ENCODE measurements at places on chromosomes 3 and 15.

GRCh38 chr3:45272828-45273470 lies 46.9 kb upstream of the TMEM158 start:
- no peak for DNase-seq

GRCh38 chr3:29373131-29373680 lies 92.3 kb downstream of the RBMS3 start:
- peak; percentile 89 for DNase-seq

DNA sequence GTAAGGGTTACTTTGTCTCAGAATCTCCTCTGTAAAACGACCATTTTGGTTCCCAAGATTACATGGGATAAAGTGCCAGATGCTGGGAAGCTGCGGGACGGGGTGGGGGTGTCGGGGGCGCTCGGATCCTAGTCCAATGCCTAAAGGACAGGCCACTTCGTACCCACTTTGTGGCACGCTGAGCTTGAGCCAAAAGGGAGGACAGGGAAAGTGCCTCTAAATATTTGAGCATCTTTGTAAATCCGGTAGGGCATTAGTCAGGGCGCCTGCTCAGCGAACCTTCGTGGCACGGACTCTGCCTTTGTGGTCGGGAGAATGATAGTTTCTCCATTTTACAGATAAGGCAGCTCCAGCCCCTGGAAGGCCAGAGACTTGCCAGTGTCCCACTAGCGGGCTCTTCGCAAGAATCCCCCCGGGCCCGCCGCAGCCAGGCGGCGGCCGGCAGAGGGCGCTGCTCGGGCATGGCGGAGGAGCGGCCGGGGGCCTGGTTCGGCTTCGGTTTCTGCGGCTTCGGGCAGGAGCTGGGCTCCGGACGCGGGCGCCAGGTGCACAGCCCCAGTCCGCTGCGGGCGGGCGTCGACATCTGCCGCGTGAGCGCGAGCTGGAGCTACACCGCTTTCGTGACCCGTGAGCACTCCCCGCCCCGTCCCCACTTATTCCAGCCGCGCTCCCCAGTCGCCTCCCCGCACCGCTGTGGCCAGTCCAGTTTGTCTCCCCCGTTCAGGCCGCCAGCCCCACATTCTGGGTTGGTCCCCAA lies 1.8 kb downstream of the RCCD1 start:
- DNase-seq, result peak; percentile 65

DNA sequence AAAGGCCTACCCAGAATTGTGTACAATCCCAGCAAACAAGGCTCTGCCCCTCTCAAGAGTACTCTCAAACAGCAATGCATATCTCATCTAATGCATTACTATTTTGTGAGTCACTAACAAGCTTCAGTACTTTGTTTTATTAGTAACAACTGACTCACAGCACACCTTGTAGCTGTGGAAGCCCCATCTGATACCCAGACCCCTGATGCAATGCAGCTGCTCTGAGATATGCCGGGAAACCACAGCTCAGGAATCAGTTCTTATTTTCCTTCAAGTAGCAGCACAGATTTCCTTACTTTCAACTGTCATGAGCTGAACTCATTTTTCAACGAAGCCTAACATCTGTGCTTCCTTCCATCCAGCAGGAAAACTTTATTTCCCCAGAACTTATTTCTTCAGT lies 37.8 kb downstream of the CCNL1 start:
- peak; percentile 79 for DNase-seq

DNA sequence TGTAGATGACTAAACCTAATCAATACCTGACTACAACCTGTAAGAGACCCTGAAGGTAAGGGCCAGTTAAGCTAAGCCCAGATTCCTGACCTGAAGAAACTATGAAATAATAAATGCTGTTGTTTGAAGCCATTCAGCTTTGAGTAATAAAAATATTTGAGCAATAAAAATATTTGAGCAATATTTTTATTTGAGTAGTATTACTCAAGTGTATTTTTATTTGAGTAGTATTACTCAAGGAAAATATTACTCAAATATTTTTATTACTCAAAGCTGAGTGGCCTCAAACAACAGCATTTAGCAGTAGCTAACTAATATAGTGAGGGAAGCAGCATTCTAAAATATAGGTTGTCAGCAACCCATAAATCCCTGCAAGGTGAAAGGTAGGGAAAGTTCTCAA lies 143.8 kb upstream of the RARB start:
- DNase-seq, result no peak

DNA sequence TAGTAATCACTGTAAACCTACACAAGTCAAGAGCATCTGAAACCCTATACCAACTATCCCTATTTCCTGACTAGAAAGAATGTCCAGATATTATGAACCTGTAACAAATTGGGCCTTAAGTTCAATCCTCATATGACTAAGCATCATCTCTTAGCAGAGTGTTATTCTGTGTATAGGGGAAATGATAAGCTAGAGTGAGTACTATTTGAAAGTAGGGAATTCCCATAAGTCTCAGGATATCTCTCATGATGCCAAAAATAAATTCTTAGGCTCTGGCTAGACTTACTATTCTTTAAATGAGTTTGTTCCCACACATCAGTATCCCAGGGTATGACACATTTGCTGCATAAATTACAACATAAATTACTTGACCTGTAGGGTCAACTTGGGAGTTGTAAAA lies 15.3 kb downstream of the MRPL47 start:
- no peak for DNase-seq

DNA sequence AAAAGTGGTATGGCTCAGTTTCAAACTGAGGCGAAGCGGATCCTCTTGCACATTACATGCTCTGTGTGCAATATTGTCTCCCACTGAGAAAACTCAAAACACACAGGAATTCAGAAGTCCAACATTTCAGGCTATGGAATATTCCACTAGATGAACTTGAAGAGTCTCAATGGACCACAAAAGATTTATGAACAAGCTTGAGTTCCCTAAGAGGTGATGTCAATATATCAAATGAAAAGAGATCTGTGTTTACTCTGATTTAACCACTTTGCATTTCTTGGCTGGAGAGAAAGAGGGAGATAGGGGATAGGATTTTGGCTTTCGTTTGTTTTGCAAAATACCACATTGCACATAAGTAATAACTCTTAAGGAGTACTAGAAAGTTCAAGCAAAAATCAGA lies 20.3 kb downstream of the PDZRN3 start:
- peak; percentile 81 for DNase-seq

GRCh38 chr3:176814285-176814684 lies 383.0 kb downstream of the TBL1XR1 start:
- peak; percentile 29 for DNase-seq

GRCh38 chr3:42256135-42256819 lies 9.7 kb downstream of the CCK start:
- DNase-seq, result peak; percentile 60

- no peak for DNase-seq
These were observed 337.8 kb upstream of the DNAJC19 start for GRCh38 chr3:181327349-181327748.

- no peak for DNase-seq
These were observed 156.0 kb downstream of the AGBL1 start for GRCh38 chr15:86235667-86236066.

- peak; percentile 55 for DNase-seq
These were observed 75.9 kb upstream of the ATP2B2 start for GRCh38 chr3:10581251-10581650.

- no peak for DNase-seq
These were observed 12.7 kb downstream of the TGM4 start for GRCh38 chr3:44887101-44887500.

GRCh38 chr3:41600616-41601015 lies 361.3 kb downstream of the ULK4 start:
- DNase-seq, result peak; percentile 60

- DNase-seq, result no peak
These were observed 678.4 kb upstream of the GRM7 start for GRCh38 chr3:6182476-6182875.

DNA sequence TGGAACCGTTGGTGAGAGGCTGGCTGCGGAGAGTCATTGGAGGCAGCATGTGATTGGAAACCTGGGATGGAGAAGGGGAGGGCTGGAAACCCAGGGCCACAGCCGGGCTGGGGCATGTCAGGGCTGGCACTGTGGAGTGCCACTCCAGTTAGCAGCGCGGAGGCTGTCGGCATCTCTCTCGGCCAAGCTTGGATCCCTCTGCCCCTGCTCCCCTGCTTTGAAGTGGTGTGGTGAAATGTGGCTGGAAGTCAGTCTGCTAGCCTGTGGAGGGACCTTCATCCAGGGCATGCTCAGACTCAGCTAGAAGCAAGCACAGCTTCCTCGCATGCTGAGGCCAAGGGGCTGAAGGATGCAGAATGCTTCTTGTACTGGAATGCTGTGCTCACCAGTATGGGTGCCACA lies 13.5 kb downstream of the SLCO3A1 start:
- peak; percentile 18 for DNase-seq

DNA sequence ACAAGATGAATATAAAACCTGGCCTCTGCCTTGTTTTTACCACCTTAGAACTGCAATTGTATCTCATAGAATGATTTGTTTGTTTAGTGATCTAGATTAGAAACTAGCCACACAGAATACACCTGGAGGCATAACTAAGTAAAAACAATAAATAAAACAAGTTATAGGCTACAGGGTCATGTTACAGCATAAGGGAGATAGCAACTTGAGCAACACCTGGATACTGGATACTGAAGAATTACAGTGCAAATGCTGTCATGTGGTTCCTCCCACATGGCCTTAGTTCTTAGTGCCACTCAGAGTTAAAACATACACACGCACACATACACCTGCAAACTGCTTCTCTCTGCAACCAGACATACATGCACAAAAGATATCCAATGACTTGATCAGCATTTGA lies 563.4 kb upstream of the DPPA4 start:
- no peak for DNase-seq

DNA sequence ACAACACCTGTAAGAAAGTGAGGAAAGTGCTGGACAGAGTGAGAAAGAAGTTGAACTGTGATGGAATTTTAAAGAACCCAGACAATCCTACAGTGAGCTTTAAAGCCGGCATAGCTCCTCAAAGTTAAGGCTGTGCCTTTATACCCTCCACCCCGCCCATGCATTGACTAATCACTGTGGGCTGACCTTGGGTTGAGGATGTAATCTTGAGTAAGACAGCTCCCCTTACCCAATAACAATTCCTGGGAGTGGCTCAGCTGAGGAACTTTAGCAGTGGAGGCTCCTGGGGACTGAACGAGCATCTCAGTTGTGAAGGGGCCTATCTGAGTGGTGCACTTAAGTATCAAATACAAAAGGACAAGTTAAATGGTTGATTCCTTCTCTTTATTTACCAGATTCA lies 35.7 kb upstream of the ZNF770 start:
- no peak for DNase-seq

- no peak for DNase-seq
These were observed 55.1 kb downstream of the GPR160 start for GRCh38 chr3:170092907-170093306.

- peak; percentile 81 for DNase-seq
These were observed 178.3 kb downstream of the SUCNR1 start for GRCh38 chr3:152051501-152052404.

GRCh38 chr3:120567370-120568201 lies 28.6 kb upstream of the NDUFB4 start:
- peak; percentile 43 for DNase-seq

DNA sequence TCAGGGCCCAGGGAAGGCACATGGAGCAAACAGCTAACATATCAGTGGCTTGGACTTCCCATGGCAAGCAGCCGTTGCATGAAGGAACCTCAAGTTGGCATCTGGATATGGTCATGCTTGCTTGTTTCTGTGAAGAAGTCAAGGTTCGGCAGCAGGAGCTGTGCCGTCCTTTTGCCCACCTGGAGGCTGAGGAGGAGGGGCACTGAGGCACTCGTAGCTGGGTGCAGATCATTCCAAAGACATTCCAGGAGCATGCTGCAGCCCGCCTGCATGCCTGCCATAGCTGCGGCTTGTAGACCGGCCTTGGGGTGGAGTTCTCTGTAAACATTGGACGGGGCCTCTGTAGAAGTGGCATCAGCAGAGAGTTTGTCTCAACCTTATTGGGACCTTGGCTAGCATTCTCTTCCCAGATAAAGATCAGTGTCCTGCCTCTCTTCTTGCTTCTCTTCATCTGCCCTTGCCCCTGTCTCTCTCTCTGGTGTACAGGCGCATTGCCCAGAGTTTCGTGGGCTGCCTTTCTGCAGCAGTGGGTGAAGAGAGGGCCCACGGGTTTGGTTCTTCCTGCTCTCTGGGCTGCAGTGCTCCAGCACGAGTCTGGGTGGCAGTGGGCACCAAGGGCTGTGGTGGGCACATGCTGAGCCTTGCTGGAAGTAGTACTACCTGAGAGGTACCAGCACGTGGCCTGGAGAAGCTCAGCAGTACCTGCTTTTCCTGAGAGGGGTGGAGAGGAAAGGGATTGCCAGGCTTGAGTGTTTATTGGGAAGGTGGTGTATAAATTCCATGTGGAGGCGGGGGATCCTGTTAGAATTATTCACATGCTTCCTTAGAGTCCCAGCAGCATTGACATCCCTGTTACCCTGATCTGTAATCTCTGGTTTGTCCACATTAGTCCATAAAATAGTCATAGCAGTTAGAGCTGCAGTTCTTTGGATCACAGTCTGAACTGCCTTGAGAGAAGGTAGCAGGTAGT lies 49.4 kb downstream of the CHCHD6 start:
- DNase-seq, result peak; percentile 77

- no peak for DNase-seq
These were observed 16.6 kb downstream of the DLG1 start for GRCh38 chr3:197281849-197282248.

DNA sequence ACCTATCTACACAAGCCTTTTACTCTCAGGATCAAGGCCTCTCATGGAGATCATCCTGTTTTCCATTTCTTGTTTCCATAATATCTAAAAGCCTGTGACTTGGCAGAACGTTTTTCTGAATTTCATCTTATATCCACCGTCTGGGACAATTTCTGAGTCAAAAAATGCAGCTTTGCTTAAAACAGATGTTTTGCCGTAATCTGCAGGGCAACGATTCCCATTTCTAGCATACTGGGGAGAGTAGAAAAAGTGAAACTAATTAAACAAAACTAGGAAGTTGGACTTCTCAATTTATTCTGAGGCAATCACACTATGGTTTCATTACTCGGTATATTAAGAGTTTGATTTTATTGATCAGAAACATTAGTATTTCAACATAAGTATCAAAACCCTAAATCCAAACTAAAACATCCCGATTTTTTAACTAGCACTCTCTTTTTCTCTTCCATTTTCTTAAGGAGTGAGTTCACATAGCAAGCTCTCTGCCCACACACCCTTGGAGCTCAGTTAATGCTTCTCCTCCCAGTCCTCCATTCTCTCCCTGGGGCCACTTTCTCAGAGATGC lies 33.6 kb downstream of the SPATA12 start:
- peak; percentile 27 for DNase-seq

DNA sequence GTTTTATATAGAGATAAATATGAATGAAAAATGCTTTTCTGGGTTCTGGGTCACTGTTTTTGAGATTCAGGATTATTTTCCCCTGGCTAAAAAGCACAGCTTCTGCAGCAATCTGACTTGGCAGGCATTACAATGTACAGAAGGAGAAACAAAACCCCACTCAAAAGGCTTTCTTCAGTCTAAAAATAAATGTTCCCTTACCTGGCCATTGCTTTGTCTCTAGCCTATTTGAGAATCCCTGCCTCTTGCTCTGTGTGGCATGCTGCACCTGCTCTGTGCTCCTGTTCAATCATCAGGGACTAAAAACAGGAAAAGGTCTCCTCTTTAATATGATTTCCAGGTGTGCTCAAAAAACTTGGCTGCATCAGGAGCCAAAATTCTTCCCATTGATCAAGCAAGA lies 187.4 kb upstream of the STAC start:
- no peak for DNase-seq
